ENCODE measurements at places on chromosomes 11 and 22. TPM values are rescaled to one million over a fixed set of nuclear protein-coding genes. Genes with fewer than 3 reads are reported as not detected.

Gene BEST1
- 3.3 TPM for total RNA-seq

Gene KRTAP5-7
- total RNA-seq: not detected

- no peak for DNase-seq
Observed at GRCh38 chr22:49255741-49256318, 571.8 kb downstream of the BRD1 start.

DNA sequence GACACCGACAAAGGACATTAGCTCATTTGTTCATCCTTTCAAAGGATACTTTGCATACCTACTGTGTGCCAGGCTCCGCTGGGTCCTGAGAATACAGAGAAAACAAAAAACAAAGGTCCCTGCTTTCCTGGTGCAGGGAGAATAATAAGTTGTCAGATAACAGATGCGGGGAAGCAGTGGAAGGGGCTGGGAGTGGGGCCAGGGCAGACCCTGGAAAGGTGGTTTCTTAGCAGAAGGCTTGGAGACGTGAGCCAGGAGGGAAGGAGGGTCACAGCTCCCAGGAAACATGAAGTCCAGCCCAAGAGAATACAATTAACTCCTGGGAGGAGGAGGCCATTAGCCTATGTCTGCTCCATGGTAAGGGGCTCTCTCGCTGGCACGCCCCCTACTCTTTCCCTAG lies 9.8 kb upstream of the ANO1 start:
- no peak for DNase-seq

- DNase-seq: no peak
Observed at GRCh38 chr11:64659417-64660144, 63.4 kb downstream of the NRXN2 start.

- no peak for DNase-seq
Observed at GRCh38 chr11:130187096-130187495, 27.5 kb downstream of the ST14 start.

DNA sequence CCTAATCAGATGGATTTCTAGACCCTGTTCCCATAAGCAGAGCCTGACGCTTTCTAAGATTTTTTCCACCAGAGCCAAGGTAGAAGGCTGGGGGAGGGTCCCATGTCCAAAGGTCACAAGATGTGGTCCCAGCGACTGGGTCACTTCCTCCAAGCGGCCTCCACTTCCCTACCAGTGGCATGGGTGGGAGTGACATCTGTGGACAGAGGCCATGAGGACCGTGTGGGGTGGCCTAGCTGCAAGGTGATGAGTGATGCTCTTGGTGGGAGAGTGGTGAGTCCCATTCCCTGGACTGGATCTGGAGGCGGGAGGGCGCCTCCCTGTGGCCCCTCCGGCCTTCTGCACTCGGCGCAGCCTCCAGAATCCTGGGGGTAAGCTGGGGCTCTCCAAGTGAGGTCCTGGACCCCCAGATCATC lies 32.4 kb upstream of the PRR5 start:
- no peak for DNase-seq

GRCh38 chr11:9525116-9525515 lies 48.4 kb upstream of the WEE1 start:
- DNase-seq: no peak

- peak; percentile 68 for DNase-seq
Observed at GRCh38 chr11:446891-447290, 3.2 kb upstream of the PTDSS2 start.
